ENCODE measurements at places on chromosomes 2 and 18. TPM values are rescaled to one million over a fixed set of nuclear protein-coding genes. Genes with fewer than 3 reads are reported as not detected.
A peak's percentile ranks its signal among the peaks of the same experiment; 100 is the strongest.

- H3K36me3 ChIP-seq: peaks cover 19% of the 10 kb centered on the region
- H3K27me3 ChIP-seq: no peaks in the 10 kb centered on the region
- H3K27ac ChIP-seq: no peak overlapping the region
These were observed 1748.4 kb upstream of the CELF4 start for GRCh38 chr18:39313992-39314391.

DNA sequence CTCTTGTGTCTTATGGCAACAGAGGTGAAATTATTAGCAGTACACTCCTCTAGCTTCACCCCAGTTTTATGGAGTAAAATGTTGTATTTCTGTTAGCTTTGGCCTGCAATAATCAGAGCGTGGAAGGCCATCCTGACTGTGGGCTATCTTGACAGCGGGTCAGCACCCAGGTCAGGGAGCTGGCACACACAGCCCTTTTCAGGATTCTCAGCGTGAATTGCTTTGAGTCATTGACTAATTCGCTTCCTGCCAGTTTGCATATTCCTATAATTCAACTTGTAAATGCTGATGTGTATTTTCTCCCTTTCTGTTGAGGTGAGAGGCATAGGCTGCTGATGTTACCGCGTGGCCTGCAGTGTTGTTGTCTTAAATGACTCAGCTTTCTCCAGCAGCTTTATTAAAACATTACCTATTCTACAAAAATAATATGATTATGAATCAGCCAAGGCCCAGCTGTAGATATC lies 109.6 kb upstream of the EML6 start:
- DNase-seq: no peak
- no peaks in the 10 kb centered on the region for H3K27me3 ChIP-seq
- peak overlapping the region; percentile 16 for H3K4me3 ChIP-seq
- H3K4me1 ChIP-seq: peaks cover 54% of the 10 kb centered on the region
- peaks cover 38% of the 10 kb centered on the region for H3K36me3 ChIP-seq
- H3K27ac ChIP-seq: peak overlapping the region; percentile 51

DNA sequence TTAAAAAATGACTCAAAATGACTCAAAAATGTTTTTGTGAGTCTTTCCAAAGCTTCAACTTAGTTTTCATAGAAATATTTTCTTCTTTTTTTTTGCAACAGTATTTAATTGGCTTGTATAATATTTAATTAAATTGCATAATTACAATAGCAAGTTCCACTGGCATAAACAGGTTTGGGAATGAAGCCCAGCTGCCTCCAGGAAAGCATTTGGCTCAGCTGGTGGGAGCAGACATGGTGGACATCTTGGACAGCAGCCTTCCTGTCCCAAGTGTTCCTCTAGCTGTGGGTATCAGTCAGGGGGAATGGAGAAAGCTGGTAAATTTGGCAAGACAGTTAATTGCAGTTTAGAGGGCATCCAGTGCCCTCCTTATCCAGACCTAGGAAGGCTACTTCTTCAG lies 213.4 kb downstream of the ZBTB7C start:
- no peak overlapping the region for H3K4me3 ChIP-seq
- peaks cover 3% of the 10 kb centered on the region for H3K4me1 ChIP-seq
- H3K27me3 ChIP-seq: peaks cover 3% of the 10 kb centered on the region
- no peak overlapping the region for H3K27ac ChIP-seq

GRCh38 chr2:95372845-95373244 lies 29.7 kb upstream of the FAHD2A start:
- peaks cover 4% of the 10 kb centered on the region for H3K4me1 ChIP-seq
- DNase-seq: no peak
- H3K4me3 ChIP-seq: no peak overlapping the region
- no peaks in the 10 kb centered on the region for H3K36me3 ChIP-seq
- H3K27me3 ChIP-seq: no peaks in the 10 kb centered on the region
- no peak overlapping the region for H3K27ac ChIP-seq

DNA sequence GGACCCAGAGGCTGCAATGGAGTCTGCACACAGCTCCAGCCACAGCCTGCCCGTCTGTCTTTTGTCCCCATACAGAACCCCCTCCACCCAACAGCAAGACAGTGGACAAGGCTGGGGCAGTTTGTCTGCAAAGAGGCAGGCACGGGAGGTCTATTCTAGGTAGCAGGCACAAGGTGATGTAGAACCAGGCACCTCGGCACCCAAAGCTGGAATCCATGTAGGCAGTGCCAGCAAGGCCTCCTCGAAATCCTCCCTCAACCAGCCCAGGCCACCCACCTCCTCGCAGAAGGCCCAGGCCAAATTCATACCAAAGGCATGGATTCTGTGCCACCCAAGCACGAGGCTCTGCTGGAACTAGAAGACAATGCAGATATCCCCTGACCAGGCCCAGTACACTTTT lies 179.2 kb downstream of the TNS1 start:
- H3K4me3 ChIP-seq: no peak overlapping the region
- no peak overlapping the region for H3K27ac ChIP-seq
- no peaks in the 10 kb centered on the region for H3K27me3 ChIP-seq
- peaks cover 15% of the 10 kb centered on the region for H3K4me1 ChIP-seq

DNA sequence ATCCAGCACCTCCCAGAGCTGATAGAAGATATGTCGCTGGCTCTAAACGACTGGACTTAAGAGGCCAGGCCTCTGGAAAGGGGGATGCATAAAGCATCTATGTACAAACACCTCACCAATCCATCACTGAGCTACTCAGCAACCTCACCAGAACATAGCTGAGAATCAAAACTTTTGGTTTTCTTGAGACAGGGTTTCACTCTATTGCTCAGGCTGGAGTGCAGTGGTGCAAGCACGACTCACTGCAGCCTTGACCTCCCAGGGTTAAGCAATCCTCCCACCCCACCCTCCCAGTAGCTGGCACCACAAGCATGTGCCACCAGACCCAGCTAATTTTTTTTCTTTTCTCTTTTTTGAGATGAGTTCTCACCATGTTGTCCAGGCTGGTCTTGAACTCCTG lies 62.9 kb upstream of the MSH6 start:
- H3K4me1 ChIP-seq: peaks cover 15% of the 10 kb centered on the region
- H3K27ac ChIP-seq: no peak overlapping the region
- peaks cover 16% of the 10 kb centered on the region for H3K36me3 ChIP-seq

DNA sequence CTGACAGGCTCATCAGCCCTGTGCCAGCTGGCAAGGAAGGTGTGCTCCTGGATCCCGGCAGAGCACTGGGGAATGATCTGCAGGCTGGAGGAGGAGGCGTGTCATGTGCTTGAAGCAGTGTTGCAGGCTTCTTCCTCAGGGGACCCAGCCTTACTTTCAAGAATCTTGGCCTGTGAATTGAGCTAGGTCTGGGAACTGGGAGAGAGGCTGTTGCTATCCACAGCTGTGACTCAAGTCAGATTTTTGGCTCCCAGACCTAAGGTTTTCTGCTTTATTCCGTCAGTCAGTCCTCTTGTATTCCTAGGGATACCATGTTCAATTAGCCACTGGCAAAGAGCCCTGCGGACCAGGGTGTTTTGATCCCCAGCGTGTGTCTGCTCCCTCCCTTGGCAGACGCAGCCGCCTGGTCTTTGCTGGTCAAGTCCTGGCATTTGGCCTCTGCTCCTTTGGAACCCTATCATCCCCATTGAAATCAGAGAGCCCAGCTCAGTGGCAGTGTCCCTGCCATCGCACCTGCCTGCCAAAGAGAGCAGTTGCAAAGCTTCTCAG lies 32.4 kb downstream of the ASB1 start:
- H3K4me3 ChIP-seq: no peak overlapping the region
- H3K4me1 ChIP-seq: no peaks in the 10 kb centered on the region
- H3K27ac ChIP-seq: no peak overlapping the region
- H3K27me3 ChIP-seq: peaks cover 6% of the 10 kb centered on the region
- H3K36me3 ChIP-seq: peaks cover 5% of the 10 kb centered on the region
- DNase-seq: no peak

DNA sequence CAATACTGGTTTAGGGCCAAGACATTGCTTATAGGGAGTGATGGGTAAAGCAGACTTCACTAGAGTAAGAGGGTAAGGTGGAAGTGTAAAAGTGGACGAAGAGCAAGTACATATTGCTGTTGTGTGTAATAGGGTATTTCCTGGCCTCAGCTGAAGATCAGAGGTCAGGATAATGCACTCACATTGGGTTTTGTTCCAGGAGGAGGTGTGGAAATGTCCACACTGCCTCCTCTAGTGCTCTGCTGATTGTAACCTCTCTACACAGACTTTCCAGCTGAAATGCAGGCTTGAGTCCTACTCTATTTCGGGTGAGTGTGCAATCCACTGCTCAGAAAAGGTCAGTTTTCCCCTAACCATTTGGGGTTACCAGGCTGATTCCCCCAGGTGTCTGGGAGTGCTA lies 41.7 kb upstream of the PLA2R1 start:
- no peak overlapping the region for H3K4me3 ChIP-seq
- H3K27ac ChIP-seq: no peak overlapping the region
- no peaks in the 10 kb centered on the region for H3K27me3 ChIP-seq
- DNase-seq: no peak
- no peaks in the 10 kb centered on the region for H3K4me1 ChIP-seq

DNA sequence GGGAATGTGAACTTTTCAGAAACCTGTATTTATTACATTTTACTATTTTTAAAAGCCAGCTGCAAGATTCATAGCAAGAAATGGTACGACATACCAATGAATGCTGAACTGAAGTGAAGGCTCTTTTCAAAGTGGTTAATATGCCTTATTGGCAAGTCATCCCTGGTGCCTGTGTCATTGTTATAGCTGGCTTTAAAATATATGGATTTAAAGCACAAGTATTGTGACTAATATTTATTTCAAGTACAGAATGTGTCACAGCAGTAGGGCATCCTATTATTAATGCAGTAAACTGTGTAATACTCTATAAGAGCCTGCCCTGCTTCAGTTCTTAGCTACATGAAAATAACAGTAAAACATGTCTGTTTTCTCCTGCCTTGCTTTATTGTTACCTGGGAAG lies 10.8 kb downstream of the TSHZ1 start:
- H3K27ac ChIP-seq: no peak overlapping the region
- no peak overlapping the region for H3K4me3 ChIP-seq
- H3K36me3 ChIP-seq: no peaks in the 10 kb centered on the region
- H3K27me3 ChIP-seq: no peaks in the 10 kb centered on the region
- no peak for DNase-seq

- H3K4me3 ChIP-seq: no peak overlapping the region
- peaks cover 32% of the 10 kb centered on the region for H3K4me1 ChIP-seq
- DNase-seq: no peak
- H3K27me3 ChIP-seq: no peaks in the 10 kb centered on the region
- H3K27ac ChIP-seq: no peak overlapping the region
- H3K36me3 ChIP-seq: no peaks in the 10 kb centered on the region
These were observed 120.9 kb upstream of the ITGB6 start for GRCh38 chr2:160321006-160321405.

DNA sequence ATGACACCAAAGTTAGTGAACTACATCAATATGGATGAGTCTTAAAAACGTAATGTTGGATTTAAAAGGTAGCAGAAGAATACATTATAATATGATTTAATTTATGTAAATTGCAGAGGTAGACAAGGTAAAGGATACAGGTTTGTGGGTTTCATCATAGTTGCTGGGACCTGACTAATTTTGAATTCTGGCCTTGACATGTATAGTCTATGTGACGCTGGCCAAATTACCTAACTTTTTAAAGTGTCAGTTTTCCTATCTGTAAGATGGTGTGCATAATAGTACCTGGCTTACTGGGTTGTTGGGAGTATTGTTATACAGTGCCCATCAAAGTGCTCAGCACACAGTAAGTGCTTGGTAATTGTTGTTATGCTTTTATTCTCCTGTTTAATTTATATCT lies 34.5 kb downstream of the GALNT1 start:
- H3K36me3 ChIP-seq: no peaks in the 10 kb centered on the region
- no peak for DNase-seq
- H3K4me1 ChIP-seq: peaks cover 3% of the 10 kb centered on the region
- no peaks in the 10 kb centered on the region for H3K27me3 ChIP-seq
- no peak overlapping the region for H3K4me3 ChIP-seq

DNA sequence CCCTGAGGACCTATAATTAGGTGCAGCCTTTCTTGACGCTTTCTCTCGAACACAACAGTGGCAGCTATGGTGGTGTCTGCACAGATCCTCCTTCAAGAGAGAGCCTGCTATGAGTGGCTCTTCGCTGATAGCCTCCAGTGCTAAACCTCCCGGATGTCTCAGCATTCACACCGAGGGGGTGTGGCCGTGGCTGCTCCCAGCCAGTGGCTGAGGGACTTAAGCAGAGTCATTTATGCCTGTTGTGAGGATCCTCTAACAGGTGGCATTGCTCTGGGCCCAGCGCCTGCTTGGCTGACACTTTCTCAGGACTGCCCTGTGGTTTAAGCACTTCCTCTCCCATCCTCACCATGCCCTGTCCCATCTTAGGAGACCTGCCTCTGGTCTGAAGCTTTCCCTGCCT lies 592.0 kb upstream of the LRRTM1 start:
- no peak overlapping the region for H3K27ac ChIP-seq
- H3K36me3 ChIP-seq: no peaks in the 10 kb centered on the region
- peak; percentile 21 for DNase-seq
- peaks cover 24% of the 10 kb centered on the region for H3K4me1 ChIP-seq

- H3K4me3 ChIP-seq: no peak overlapping the region
- no peak overlapping the region for H3K27ac ChIP-seq
- peaks cover 41% of the 10 kb centered on the region for H3K4me1 ChIP-seq
- no peaks in the 10 kb centered on the region for H3K27me3 ChIP-seq
- peaks cover 13% of the 10 kb centered on the region for H3K36me3 ChIP-seq
These were observed 99.9 kb upstream of the CRACDL start for GRCh38 chr2:99035920-99036319.

DNA sequence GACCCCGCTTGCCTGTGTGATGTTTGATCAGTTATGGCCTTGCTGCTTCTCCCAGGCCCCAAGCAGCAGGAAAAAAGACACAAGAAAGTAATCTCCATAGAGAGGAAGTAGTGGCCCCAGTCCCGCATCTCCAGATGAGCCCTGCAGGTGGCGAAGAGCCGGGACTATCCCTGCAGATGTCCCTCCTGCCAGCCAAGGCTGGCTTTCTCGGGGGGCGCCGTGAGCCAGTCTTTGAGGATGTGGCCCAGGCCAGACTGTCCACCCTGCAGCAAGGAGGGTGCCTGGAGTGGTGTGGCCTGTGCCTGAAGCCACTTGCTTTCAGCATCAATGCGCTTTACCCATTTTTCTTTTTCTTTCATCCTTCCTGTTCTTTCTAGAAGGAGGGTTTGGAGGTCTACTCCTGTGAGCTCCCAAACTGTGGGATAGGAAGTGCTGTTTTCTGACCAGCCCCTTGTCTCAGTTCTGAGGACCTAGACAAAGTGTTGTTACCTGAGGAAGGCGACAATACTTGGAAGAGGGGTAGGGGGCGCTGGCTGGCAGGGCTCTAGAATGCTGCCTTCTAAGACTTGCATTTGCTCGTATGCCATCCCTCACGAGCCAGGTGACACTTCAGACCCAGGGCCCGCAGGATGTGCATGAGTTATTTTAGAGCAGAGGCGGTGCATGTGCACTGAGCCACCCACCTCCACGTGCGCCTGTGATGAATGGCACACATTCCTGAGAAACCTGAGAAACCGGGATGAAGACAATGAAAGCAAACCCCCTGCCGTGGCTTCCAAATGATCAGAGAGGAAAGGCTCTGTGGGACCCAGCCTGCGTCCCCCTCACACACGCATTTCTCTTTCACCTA lies 255.8 kb downstream of the FBXO15 start:
- peak overlapping the region; percentile 47 for H3K4me3 ChIP-seq
- H3K27ac ChIP-seq: peak overlapping the region; percentile 84
- peak; percentile 72 for DNase-seq

- no peak for DNase-seq
- H3K4me3 ChIP-seq: no peak overlapping the region
- H3K27me3 ChIP-seq: no peaks in the 10 kb centered on the region
These were observed 5.6 kb downstream of the FBXO36 start for GRCh38 chr2:229927817-229928321.

- DNase-seq: no peak
- no peak overlapping the region for H3K4me3 ChIP-seq
- H3K27ac ChIP-seq: no peak overlapping the region
These were observed 161.8 kb downstream of the NCK2 start for GRCh38 chr2:105906481-105906880.

The C2orf66 gene
- total RNA-seq: not detected

The ABCG8 gene
- 0.25 TPM for total RNA-seq

The SP9 gene
- total RNA-seq: 0.07 TPM

The LAMA3 gene
- 0.50 TPM for total RNA-seq

The HRH4 gene
- total RNA-seq: not detected
